ENCODE measurements at places on chromosomes 3 and 15.

GRCh38 chr3:42501681-42502428 is 588 bp upstream of the VIPR1 start:
- DNase-seq: peak; percentile 67

GRCh38 chr3:171831936-171832335 is 11.2 kb upstream of the TMEM212 start:
- no peak for DNase-seq

- DNase-seq: no peak
Observed at GRCh38 chr3:76986876-76987474, 52.9 kb upstream of the ROBO2 start.

DNA sequence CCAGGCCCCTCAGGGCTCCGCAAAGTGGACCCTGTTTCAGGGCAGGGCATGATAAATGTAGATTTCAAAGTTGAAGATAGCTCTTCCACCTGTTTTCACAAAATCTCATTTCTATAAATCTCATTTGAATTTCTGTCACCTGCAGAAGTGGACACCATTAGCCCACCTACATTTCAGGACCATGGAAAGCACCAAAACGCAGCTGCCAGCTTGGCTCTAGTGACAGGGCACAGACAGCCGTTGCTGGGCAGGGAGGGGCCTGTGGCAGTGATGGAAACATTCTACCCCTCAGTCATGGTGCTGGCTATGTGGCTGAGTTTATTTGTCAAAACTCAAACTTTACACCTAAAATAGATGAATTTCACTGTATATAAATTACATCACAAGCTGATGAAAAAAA is 40.4 kb downstream of the PRR23E start:
- no peak for DNase-seq
